Suppressor macrophage treated with lipopolysaccharide for 1 hour (primary cell): ENCODE measurements at places on chromosomes 16 and 17.

GRCh38 chr17:40553694-40554534 is 11.4 kb downstream of the CCR7 start:
- peak; percentile 52 for DNase-seq

DNA sequence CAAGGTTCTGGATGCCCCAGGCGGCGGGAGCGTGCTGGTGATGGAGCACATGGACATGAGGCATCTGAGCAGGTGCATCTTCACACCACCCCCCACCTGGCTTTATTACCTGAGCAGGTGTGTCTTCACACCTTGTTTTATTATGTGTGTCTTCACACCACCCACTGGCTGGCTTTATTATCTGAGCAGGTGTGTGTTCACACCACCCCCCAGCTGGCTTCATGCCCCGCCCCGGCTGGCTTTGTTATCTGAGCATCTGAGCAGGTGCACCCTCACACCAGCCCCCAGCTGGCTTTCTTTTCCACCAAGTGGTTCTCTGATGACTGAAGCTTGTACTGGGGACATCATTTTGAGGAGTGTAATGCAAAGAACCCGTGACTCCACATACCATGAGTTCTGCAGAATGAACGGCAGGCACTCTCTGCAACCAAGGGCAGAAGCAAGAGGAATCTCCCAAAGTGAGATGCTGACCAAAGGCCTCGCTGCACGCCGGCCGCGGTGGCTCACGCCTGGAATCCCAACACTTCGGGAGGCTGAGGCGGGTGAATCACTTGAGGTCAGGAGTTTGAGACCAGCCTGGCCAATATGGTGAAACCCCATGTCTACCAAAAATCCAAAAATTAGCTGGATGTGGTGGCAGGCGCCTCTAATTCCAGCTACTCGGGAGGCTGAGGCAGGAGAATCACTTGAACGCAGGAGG is 2.6 kb downstream of the FN3KRP start:
- DNase-seq: no peak

GRCh38 chr17:64388961-64389565 is 1.6 kb downstream of the PECAM1 start:
- no peak for DNase-seq

DNA sequence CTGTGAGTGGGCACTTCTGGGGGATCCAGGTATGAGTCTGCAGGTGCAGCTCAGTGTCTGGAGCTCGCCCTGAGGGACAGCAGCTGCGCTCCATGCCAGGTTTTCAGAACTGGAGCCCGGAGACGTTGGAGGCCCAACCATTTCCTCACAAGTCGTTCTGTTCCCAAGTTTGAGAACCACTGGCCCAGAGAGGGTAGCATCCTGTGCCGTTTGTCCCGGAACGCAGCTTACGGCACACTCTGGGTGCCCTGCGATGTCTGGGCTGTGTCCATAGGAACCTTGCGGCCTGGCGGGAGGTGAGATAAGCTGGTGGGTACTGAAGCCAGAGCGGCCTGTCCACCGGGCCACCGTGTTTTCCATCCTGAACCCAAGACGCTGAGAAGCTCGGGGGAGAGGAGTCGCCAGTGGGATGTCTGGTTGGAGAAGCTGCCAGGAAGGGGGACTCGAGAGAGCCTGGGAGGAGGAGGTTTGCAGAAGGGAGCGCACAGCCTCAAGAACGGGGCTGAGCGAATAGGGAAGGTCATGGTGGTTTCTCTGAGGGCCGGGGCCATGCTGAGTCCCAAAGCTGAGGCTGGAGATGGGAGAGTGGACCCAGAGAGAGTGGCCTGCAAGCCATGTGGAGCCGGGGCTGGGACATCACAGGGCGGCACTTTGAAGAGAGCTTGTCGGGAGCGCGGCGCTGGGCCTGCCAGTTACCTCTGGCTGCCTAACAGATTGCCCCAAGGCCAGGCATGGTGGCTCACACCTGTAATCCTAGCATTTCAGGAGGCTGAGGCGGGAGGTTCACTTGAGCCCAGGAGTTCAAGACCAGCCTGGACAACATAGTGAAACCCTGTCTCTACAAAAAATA is 211.0 kb upstream of the GSE1 start:
- no peak for DNase-seq

DNA sequence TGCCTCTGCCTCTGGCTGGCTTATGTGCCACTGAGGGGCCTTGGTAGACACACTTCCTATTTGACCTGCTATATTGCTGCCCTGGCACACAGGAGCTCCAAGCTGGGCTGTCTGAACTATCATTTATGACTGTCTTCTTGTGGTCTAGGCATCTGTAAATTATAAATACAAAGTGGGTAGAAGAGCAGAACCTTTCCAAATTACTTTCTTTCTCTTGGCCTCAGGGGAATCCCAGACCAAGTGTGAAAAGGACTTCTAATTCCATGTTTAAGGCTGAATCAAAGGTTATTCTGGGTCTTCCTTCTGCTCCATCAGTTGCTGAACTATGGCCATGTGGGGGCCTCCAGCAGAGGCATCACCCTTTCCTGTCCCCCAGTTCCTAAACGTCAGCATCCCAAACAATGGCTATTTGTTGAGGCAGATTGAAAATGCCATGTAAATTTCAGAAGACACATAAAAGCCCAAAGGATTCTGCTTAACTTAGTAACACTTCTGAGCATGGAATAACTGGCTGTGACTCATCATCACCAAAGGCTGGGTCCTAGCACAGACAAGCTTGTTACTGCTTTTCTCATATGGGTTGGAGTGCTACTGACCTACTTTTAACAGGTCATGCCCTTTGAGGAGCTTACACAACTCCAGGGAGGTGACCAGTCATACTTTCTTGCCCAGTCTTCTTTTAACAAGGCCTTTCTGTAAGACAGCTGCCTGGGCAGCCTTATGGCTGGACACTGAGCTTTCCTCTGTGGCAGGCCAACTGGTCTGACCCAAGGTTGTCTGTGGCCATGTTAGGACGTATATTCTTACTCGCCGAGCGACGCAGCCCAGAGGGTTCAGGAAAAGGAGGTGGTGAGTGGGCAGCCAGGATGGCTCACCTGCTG is 154.8 kb downstream of the VPS53 start:
- DNase-seq: peak; percentile 92

- no peak for DNase-seq
These were observed 310.3 kb upstream of the CCL2 start for GRCh38 chr17:33944826-33945225.

DNA sequence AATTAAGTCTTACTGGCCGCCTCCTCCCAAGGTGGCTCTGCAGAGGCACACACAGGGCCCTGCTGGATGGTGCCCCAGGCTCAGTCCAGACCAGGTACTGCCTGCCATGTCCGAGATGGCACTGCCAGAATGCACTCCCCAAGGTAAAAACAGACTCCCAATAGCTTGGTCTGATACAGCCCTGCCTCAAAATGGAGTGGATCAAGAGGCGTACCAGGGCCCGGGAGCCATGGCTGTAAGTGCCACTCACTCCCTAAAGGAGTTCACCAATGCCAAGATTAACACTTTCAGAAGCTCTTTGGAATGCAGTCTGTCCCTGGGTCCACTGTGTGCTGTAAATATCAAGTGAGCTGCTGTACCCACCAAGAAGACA is 576 bp upstream of the MYO18A start:
- no peak for DNase-seq

GRCh38 chr16:66528294-66528693 is 21.6 kb downstream of the TK2 start:
- no peak for DNase-seq

DNA sequence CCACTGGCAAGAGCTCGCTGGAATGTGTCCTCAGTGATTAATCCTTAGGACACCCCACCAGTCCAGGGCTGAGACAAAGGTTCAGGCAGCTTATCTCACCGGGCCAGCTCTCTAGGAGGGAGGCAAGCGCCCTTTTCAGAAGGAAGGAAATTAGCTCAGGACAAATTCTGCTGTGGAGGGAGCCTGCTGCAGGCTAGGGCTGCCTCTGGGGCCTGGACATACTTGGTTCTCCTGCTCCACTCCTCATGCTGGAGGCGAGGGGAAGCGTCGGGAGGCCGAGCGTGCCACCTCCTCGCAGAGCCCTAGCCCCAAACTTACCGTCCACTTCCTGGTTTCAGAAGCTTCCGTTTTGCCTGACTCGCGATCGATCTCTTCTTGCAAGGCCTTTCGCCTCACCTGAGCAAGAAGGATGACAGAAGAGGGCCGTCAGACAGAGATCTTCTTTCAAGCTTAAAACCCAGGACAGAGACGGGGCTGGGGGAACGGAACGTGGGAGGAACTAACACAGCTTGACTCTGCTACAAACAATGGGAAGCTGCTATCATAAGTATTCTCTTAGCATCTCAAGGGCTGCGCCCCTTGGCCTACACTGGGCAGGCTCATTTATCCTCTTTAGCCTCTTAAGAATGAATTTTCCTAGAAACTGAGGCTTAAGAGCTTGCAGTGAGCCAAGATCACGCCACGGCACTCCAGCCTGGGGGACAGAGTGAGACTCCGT is 7.7 kb downstream of the KNOP1 start:
- no peak for DNase-seq

GRCh38 chr17:76805319-76805718 is 62.9 kb upstream of the MGAT5B start:
- DNase-seq: peak; percentile 22

DNA sequence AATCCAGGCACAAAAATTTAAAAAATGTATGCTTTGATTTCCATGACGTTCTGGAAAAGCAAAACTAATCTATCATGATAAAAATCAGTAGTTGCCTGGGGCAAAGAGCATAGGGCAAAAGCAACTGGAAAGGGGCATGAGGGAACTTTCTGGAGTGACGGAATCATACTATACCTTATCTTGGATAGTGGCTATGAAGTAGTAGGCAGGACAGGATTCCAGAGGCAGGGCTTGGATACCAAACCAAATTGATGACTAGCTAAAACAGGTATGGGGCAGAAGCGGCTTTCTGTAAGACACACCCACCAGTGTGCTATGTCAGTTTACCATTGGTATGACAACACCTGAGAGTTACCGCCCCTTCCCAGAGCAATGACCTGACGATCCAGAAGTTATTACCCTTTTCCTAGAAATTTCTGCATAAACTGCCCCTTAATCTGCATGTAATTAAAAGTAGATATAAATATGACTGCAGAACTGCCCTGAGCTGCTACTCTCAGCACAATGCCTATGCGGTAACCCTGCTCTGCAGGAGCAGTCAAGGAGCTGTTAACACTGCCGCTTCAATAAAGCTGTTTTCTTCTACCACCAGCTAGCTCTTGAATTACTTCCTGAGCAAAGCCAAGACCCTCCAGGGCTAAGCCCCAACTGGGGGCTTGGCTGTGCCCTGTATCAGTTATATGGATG is 56.7 kb downstream of the CFDP1 start:
- DNase-seq: no peak

- peak; percentile 72 for DNase-seq
These were observed 934 bp upstream of the AOC2 start for GRCh38 chr17:42843358-42843934.

DNA sequence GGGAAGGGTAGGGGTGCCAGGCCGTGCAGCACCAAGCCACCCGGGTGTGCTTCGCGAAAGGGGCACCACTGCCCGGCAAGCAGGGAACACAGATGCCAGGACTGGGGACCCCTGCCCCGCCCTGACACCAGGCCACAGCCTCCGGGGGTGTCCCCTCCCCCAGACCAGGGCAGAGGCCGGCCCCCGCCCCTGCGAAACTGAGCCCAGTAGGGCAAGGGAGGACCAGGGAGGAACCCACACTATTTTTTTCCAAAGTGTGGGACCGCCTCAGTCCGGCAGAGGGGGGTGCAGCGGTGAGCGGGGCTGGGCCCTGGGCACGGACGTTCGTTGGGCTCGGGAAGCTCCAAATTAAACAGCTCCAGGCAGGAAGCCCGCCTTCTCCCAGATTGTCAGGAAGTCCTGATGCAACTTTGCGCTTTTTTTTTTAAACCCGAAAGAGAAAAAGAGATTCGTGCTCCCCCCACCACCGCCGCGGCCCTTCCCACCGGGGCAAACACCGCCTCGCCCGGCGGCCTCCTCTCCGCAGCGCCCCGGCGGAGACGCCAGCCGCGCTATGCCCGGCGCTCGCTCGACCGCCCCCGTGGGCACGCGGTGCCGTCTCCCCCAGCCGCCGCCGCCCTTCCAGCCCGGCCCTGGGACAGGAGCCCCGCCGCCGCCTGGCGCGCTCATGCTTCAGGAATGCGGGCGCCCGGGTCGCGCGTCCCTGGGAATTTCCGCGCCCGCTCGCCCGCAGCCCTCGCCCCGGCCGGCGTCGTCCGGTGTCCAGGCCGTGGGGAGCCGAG is 755 bp downstream of the PIEZO1 start:
- peak; percentile 86 for DNase-seq

- no peak for DNase-seq
These were observed 567 bp upstream of the MT3 start for GRCh38 chr16:56588781-56589140.

- DNase-seq: no peak
These were observed 89.8 kb upstream of the TMEM97 start for GRCh38 chr17:28228986-28229729.

- DNase-seq: no peak
These were observed 1.5 kb downstream of the CNP start for GRCh38 chr17:41967921-41968578.

DNA sequence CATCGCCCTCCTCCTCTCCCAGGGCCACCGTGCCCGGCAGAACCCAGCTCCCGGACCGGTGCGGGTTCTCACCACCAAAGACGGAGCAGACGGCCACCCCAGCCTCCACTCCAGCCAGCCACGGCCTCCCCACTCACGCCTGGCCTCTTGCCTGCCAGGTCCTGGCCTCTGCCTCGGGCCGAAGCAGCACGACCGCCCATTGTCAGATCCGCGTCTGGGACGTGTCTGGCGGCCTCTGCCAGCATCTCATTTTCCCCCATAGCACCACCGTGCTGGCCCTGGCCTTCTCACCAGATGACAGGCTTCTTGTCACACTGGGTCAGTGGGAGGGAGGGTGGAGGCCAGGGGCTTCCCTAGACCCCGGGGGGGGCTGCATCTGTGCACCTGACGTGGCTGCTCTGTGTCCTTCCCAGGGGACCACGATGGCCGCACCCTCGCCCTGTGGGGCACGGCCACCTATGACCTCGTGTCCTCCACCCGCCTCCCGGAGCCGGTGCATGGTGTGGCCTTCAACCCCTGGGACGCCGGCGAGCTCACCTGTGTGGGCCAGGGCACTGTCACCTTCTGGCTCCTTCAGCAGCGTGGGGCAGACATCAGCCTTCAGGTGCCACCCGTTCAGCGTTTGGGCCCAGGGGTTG is 6.6 kb upstream of the RHOT2 start:
- no peak for DNase-seq

GRCh38 chr16:29784157-29784556 is 6.1 kb downstream of the ZG16 start:
- DNase-seq: no peak

DNA sequence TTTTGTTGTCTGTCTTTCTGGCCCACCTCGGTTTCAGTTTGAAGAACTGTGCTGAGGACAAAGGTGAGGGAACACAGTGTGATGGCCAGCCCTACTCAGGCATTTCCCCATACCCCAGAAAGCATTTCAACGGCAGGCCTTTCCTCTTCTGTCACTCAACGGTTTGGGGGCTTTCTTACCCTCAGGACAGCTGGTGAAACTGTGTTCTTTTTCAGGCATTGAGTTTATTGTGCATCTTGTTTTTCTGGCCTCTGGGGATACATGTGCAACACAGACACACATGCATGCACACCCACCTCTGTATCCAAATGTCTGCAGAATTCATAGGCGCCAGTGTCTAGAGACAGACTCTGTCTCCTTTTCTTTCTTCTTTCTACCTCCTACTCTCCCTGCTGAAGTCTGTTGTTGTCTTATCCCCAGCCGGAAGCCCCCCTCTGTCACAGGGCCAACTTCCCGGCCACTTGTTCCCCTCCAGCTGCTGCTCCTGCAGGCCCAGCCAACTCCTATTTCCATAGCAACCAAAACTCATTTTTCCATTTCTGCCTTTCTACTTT is 17.0 kb downstream of the CHD9 start:
- DNase-seq: no peak

- DNase-seq: no peak
These were observed 64.1 kb downstream of the RMI2 start for GRCh38 chr16:11409398-11409797.
